Memory B cell (primary cell): ENCODE measurements at places on chromosomes 3 and 15.

GRCh38 chr3:152860736-152861135 is 25.8 kb downstream of the P2RY1 start:
- DNase-seq: no peak

DNA sequence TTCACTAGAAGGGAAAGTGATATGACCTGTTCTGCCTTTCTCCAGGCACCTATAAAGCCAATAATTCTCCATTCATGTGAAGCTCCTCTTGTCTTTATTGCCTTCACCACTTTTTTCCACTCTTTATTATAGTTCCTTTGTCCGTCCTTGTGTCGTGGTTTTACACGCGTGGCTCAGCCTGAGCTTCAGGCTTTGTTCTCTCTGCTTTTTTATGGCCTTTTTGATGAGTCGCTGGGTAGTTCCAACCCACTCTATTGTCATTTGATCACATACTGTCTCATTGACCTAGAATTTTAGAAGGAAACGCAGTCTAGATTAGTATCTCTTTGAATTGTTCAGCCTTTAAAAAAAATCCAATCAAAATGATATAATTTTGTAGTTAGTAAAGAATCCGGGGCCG is 403.2 kb downstream of the PTPRG start:
- no peak for DNase-seq

DNA sequence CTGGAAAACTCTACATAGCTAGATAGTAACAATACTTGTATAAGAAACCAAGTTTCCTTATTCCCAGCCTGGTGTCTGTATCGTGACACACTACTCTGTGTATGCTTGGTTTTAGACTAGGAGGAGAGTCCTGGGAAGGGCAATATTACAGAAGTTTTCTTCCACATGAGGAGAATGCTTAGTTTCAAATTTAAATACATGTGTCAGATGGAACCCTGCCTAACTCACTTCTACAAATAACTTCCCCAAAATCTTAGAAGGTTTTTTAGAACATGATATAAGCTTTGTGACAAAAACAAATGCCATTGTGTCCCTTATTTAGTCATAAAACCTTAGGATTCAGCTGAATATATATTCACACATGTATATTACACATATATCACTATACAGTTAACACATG is 7.2 kb upstream of the IL20RB start:
- DNase-seq: no peak

- DNase-seq: no peak
These were observed 14.1 kb downstream of the MYL3 start for GRCh38 chr3:46849045-46849631.

DNA sequence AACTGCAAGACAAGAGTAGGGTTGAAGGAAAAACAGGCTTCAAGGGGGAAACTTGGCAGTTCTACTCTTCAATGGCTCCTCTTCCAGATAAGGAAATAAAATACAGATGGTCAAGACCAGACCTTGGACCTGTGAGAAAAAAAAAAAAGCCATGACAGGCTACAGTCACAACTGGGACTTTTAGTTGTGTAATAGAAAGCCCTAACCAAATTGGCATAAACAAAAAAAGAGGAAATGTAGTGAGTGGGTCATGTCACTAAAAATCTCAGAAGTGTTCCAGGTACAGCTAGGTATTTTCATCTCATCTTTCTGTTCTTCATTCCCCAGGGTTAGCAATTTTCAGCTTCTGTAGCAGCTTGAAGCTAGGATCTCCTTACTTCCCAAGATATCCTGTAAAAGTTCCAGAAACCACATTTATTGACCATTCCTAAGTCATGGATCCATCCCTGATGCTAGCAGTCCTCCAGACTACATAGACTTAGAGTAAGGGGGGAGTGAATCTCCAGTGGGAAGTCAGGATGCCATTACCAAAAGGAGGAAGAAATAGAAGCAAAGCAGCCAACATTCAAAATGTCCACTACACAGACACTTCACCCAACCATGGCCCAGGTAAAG is 61.0 kb upstream of the CSTA start:
- DNase-seq: no peak

- DNase-seq: peak; percentile 74
These were observed at the start of gene CRYBG3 for GRCh38 chr3:97821774-97822358. TSS of gene CRYBG3 (plus strand) at chr3:97822011. CDS start at chr3:97822207, 196 bp downstream.

GRCh38 chr3:170865209-170866094 is 4.5 kb downstream of the RPL22L1 start:
- DNase-seq: no peak

DNA sequence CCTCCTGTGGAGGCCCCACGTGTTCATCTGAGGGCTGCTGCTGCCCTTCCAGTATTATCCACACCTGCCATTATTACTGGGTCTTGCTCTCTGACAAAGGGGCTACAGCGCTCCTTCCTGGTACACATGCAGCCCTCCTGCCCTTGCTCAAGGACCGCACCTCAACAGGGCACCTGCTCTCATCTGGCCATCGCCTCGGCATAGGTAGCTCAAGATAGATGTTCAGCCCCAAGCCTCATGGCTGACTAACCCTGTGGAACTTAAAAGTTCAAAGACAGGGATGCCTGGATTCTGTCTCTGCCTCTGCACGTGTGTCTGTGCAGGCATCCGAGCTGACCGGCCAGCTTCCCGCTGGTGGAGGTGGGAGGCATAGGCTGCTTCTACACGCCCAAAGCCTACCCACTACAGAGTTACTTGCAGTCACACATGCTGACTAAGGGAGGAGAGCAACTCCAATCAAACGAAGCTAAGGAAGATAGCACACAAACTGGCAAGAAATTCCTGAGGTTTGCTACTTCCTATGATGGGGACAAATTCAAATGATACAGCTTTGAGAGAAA is 152.5 kb upstream of the ATP10A start:
- no peak for DNase-seq

- DNase-seq: no peak
These were observed 25.5 kb upstream of the MNS1 start for GRCh38 chr15:56490461-56490860.

DNA sequence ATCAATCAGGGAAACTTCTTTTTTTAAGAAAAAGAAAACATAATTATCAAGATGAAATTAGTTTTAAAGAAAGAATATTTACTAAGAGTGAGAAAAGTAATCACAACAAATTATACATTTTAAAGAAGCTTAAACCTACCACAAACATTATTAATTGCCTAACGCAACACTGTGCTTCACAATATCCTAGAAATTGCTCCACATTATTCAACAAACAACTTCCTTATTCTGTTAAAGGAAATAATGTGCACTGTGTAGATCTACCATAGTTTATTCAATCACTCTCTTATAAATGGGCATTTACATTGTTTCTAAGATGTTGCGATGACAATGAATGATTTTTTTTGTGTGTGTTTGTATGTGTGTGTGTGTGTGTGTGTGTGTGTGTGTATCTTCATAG is 525.9 kb upstream of the KCNMB2 start:
- no peak for DNase-seq

DNA sequence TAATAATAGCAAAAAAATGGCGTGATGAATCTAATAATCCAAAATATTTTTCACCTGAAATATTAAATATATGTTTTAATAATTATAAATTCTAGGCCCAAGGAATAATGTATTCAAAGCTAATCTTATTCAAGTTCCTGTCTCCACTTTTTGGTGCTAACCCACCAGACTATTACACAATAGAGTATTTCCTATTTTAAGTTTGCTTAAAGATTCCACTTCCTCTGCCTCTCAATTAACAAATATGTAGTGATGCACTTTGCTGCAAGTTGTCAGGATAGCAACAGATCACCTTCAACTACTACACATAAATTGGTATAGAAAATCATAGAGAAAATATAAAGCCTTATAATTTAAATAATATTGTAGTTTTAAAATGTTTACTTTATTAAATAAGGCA is 467.5 kb downstream of the C3orf38 start:
- no peak for DNase-seq

- no peak for DNase-seq
These were observed 137.2 kb upstream of the IQSEC1 start for GRCh38 chr3:13210221-13210975.

DNA sequence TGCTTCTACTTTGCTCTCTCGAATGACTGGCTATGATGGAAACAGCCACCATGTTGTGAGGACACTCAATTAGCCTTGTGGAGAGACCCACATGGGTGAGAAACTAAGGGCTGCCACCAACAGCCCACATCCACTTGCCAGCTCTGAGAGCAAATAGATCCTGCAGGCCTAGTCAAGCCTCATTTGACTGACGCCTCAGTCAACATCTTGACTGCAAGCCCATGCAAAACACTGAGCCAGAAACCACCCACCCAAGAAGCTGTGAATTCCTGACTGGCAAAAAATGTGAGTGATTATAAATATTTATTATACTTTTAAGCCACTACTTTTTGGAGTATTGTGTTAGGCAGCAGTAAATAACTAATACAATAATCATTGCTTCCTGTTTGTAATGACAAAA is 58.4 kb downstream of the NOX5 start:
- DNase-seq: no peak

DNA sequence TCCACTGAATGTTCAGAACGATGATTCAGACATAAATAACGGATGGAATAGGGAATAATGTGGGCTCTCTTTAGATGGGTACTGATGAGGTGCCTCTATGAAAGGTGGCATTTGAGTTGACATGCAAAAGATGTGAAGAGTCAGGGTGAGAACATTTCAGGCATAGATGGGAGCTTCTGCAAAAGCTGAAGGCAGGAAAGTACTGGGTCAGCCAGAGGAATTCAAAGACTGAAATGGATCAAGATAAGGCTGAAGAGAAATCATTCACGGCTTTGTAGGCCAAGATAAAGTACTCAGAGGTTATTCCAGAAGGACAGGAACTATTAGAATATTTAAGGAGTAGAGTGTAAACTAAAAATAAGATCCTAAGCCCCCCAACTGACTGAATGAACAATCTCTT is 189.6 kb upstream of the MCTP2 start:
- DNase-seq: no peak

- DNase-seq: peak; percentile 65
These were observed 19.5 kb downstream of the MESD start for GRCh38 chr15:80970018-80970657.

DNA sequence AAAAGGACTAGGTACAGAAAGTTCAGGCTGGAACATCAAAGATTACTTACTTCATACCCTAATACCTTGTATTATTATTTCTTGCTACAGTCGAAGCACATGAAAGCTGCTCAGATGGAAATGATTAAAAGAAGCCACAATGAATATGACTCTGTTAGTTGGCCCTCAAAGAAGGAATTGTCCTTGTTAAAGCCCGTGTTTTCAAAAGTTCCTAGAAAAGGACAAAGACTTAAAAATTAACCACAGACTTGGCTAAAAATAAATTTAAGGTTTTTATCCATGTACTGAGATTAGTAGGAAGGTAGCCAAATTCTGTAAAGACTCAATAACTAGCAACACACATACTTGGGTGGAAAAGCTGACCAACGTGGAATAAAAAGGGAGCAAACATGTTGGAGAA is 251.0 kb upstream of the RARB start:
- DNase-seq: no peak

- DNase-seq: no peak
These were observed 1.7 kb upstream of the ALCAM start for GRCh38 chr3:105365081-105365390.

DNA sequence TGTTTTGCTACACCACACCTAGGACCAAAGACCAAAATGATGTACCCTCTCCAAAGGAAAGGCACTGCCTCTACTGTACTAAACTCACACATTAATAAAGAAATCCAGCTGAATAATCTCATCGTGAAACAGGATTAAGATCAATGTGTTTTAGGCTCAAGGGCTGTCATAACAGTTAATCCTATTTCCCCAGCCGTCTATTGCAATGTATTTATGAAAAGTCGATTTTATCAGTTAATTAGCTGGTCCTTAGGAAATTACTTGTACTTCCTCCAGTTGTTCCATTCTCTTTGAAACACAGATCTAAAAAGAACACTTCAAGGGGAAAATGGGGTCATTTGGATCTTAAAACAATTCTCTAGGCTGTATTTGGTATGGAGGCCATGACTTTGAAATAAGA is 8.5 kb downstream of the ETV5 start:
- no peak for DNase-seq

GRCh38 chr15:78035321-78035751 is 42.2 kb downstream of the TBC1D2B start:
- DNase-seq: no peak

DNA sequence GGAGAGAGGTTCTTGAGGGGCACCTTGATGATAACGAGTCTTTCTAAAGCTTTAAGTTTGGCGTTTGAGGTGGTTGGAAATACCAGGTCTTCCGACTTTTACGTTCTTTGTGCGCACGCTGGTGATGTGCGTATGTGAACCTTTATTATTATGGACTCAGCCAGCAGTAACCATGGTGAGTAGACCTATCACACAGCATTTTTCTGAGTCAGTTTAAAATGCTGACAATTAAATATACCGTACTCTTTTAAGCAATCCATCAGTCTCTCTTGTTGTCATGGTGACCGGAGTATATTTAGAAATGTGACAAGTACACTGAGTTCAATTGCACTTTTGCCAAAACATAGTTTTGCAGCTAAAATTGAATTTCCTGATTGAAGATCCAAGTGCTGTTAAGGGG is 172.2 kb downstream of the LPP start:
- DNase-seq: no peak

DNA sequence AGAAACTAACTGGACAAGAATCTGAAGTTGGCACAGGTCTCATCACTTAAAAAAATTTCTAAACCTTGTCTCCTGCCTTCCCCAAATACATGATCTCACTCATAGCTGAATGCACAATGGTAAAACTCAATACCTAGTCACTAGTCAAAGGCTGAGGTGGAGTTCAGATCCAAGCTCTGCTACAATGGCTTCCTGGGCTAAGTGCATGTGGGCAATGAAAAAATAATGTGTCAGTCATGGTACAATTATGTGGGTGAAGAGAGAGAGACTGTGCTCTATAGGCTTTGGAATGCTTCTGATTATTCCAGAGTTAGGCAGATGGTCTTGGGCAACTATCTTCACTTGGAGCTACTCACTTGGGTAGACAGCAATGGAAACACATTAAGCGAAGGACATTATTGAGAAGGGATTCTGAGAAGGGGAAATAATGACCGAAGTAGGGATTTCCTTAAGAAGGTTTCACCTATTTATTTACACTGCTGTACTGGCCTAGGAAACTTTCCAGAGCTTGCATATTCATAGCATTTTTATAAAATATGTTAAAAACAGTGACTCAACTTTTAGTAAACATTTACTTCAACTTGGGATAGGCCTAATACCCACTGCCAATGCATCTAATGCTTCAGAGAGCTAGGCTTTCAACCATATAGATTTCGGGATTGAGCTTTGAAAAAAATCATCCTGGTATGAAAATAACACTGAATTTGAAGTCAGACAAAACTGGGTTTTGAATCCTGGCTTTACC is 58.7 kb upstream of the PLXND1 start:
- no peak for DNase-seq

- DNase-seq: no peak
These were observed 95.7 kb downstream of the LINGO1 start for GRCh38 chr15:77537006-77537405.

- DNase-seq: no peak
These were observed 40.3 kb upstream of the ZPLD1 start for GRCh38 chr3:102394517-102394916.

DNA sequence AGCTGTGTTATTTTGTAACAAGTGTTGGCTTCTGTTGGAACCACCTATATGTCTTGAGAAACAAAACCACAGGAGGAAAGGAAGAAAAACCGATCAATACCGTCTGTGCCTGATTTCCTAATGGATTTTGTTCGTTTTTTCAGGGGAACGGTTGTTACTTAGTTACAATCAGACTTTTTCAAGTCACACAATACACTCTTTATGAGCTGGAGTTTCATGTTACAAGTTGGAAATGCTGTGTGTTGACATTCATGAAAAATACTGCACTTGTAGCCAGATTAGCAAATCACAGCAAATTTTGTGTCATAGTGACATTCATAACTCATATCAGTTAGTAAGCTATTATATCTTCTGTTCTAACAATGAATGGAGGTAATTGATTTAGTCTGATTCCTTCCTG is 78.9 kb downstream of the SLTM start:
- DNase-seq: no peak

GRCh38 chr3:41050144-41050543 is 149.2 kb upstream of the CTNNB1 start:
- DNase-seq: no peak
